ENCODE measurements at places on chromosomes 7 and 10. TPM values are rescaled to one million over a fixed set of nuclear protein-coding genes. Genes with fewer than 3 reads are reported as not detected.

DNA sequence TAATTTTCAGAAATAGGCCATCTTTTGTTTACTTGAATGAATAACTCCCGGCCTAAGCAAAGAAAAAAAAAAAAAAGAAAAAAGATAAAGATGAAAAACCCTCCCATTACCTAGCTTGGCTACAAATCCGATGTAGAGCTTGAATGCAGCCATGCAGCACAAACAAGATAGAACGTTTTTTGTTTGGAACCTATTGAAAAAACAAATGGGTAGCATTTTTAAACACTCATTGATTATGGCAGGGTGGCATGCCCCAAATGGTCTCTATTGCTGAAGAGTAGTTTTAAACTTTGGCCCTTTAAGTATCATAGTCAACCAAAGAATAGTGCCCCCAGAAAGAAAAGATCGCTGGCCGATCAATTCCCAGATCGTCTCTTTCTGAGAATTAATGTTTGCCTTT, 84.4 kb downstream of the VTI1A start:
- DNase-seq, result no peak

DNA sequence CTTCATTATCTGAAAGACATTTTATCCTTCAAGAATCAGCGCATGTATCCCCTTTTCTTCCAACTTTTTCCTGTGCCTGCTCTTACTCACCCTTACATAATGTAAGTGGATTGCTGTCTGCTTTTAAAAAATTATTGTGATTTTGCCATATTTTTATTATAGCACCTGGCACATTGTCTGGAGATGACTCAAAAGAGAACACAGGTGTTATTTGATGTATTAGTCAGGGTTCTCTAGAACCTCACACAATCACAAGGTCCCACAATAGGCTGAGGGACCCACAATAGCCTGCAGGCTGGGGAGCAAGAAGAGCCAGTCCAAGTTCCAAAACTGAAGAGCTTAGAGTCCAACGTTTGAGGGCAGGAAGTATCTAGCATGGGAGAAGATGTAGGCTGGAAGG, 390.0 kb downstream of the EXOC4 start:
- no peak for DNase-seq

GRCh38 chr7:95220328-95220727, 104.0 kb downstream of the PON1 start:
- DNase-seq, result no peak

- no peak for DNase-seq
These were observed 103.1 kb downstream of the KLF6 start for GRCh38 chr10:3681642-3682554.

DNA sequence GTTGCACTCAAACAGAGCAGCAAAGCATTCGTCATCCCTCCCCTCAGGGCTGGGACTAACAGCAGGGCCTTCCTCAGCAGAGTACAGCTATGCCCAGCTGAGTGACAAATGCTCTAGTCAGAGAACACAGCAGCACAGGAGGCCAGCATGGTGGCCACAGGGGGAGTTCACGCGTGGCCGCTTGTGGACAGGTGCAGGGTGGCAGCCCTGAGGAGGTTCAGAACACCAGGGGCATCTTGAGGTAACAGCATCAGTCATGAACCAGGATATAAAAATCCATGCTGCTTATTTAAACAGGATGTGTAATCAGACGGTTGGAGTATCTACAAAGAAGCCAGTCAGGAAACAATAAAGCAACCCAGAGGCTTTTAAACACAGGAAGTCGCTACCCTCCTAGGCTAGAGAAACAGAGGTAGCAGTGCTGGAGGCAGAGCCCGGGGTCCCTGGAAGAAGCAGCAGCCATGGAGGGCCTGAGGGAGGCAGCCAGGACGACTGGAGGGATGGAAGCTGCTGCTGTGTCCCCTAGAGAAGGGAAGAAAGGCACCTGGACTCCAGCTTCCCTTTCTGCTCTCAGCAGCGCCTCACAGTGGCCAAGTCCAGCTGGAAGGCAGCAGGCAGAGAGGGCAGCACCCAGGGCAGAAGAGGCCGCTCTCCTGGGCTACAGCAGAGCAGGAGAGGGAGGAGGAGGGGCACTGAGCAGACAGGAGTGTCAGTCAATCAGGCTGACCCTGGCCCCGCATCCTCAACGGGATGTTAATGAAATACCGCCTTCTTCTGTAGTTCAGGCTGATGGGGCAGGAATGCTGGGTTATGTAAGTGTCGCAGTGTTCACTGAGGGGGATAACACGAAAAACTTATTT, 70.8 kb upstream of the UCN3 start:
- no peak for DNase-seq

The TMEM229A gene
- not detected for total RNA-seq

DNA sequence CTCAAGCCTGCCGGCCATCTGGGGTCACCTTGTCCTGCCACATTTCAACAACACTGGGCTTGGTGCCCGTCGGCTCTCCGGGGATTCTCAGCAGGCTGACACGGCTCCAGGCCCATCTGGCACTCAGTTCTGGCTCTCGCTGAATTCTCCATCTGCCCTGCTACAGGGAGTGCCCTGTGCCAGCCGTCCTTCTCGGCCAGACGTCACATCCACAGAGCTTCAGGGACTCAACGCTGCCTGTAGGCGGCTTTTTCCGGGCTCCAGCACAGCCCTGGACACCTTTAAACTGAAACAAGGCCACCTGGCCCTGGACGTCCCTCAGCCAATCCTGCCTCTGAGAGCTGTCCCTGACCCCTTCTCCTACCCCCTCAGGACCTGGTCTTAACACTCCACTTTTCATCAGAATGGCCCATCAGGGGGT, 43.0 kb downstream of the TMEM130 start:
- DNase-seq, result no peak

GRCh38 chr7:113159746-113160339, 41.5 kb upstream of the SMIM30 start:
- DNase-seq, result no peak

The FAM180A gene
- 4.8 TPM for total RNA-seq

The RBP4 gene
- total RNA-seq, result 977 TPM

DNA sequence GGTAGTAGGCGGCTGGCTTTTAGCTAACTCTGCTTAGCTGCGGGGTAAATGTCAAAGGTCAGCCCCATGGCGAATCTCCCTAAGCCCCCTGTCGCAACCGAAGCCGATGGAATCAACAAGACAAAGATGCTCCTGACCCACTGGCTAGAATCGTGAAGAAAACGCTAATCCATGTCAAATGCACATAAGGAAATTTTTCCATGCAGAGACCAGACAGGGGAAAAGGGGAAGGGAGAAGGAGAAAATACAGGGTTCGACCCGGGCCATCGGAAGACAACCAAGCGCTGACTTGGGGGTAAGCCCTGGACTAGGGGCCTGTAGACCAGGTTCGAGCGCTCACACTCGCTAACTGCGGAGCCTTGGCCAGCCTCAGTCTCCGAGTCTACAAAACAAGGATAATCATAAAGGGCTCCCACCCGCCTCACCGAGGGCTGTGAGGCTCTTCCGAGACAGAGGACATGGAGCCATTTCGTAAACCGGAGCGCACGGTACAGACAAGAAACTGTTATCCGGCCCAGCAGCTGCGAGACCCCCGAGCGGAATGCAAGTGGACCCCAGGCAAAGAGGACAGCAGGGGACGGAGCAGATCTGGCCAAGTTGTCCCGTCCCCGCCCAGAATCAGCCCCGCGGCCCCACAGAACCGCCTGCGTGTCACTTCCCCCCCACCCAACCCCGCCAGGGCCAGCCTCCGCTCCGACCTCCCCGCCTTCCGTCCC, 507 bp downstream of the SAR1A start:
- no peak for DNase-seq

- no peak for DNase-seq
These were observed 10.8 kb upstream of the GRID2IP start for GRCh38 chr7:6562106-6562505.

DNA sequence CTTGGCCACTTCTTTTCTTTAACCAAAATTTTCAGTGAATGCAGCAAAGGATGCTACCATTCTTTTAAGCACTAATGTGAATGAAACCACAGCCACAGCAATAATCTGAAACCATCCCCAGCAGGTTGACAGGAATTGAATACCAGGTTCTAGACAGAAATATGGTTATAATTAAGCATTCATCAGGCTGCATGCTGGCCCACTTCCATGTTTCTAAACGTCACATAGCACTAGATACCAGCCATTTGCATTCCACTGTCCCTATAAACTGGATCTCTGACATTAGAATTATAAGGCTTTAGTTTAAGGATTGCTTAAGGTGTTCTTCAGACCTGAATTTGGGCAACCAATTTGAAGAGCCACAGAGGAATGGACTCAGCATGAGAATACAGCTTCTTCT, 340.8 kb upstream of the KLF6 start:
- DNase-seq, result no peak

The PCLO gene
- 2.2 TPM for total RNA-seq

DNA sequence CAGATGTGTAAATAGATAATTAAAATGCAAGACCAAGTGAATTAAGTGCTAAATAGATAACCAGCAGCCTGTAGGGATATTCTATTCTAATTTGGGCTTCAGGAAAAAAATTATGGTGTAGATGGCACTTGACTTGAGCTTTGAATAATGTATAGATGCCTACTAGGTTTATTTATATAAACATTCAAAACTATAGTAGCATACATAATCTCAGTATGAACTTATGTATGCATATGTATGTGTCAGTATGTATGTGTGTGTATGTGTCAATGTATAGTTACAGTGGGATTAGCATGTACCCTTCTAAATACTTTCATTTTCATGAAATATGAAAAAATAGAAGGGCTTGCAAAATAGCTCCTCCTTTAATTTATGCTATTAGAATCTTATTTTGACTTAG, 207.3 kb upstream of the PPP1R3A start:
- no peak for DNase-seq

DNA sequence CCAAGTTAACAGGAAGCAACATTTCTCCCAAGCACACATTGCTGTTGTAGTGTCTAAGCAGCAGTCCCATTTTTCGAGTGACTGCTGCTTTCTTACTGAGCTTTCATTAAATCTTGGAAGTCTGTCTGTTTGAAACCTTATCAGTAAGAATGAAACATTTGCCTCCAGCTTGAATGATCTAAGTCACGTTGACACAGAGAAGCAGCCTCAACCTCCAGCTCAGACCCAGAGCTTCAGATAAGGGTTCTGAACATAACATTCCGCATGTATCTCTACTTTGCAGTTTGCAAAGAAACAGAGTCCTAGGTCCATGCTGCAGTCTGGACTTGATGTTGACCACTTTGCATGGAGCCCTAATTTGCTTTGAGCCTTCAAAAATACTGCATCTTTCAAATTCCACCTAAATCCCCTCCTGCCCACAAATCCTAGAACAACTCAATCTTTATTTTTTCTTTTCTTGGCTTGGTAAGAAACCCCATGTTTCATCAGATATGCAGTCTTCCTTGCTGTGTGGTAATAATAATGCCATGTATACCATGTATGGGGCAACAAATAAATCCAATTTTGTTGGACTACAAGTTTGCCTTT, 698.7 kb upstream of the IGFBP3 start:
- no peak for DNase-seq

DNA sequence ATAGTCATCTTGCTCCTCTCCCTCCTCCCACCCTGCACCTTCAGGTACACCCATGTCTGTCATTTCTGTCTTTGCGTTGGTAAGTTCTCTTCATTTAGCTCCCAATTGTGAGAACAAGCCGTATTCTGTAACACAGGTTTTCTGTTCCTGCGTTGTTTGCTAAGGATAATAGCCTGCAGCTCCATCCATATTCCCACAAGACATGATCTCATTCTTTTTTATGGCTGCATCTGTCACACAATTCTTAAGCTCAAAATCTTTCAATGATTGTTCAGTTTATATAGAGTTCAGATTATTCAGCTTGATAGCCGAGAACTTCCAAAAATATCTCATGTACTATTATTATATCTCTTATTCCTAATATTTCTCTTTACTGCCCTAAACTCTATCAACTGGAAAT, 16.0 kb upstream of the TMEM168 start:
- DNase-seq, result no peak

All from mesenteric fat pad (tissue), 1 donor.